ENCODE measurements at places on chromosomes 11 and 22.

DNA sequence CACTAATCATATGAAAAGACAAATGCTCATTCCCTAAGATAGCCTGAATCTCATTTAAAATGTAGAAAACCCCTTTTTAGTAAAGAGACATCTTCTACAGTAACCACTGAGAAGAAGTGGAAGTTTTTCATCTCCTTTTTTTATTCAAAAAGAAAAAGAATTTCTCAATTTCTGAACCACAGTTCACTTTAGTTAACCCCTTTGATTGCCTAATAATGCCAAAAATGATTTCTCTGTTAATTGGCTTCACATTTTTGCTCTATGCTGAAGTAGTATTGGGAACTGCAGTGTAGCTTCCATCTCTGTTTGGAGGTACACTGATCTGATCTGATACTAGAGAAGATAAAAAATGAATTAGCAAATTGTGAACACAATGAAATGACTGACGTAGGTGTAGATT, 58.3 kb downstream of the CD44 start:
- DNase-seq, result no peak

DNA sequence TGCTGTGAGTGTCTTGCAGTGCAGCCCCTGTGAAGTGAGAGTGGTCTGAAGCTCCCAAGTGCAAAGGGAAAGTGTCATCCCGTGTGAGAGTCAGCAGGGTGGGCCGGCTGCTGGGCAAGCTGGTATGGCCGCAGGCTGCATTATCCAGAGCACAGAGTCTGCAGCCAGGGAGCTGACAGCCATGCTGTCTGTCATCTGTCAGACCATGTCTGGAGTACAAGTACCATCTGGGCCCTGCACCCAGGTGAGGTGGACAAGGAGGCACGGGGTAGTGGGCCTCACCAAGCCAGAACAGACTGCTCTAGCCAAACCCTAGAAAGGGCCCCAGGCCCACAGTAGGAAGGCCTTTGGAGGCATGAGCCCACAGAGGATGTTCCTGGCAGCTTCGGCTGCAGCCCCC, 20.2 kb downstream of the LMO1 start:
- no peak for DNase-seq

DNA sequence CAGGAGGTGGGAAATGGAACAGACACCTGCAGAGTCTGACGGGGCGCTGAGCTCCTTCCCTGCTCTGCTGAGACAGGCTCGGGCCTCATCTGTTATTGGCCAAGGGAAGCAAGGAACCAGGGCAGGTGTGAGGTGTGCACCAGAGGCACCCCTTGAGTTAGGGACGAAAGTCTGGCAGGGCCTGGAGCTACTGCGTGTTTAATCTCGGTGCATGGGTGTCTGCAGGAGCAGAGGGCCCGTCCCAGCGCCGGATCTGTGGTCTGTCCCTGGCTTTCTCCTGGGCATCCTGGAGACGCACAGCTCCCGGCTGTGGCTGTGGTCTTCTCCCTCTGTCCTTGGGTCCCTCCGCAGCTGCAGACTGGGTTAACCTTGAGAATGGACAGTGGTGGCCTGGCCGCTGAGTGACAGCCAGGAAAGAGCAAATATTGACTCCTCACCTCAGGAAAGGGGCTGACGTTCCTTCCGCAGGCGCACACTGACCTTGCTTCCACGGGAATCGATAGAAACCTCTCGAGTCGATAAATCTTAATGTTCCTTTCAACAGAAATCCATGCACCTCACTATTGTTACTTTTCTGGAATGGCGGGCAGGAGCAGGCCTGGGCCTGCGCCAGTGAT, 975.6 kb downstream of the BRD1 start:
- DNase-seq, result no peak

DNA sequence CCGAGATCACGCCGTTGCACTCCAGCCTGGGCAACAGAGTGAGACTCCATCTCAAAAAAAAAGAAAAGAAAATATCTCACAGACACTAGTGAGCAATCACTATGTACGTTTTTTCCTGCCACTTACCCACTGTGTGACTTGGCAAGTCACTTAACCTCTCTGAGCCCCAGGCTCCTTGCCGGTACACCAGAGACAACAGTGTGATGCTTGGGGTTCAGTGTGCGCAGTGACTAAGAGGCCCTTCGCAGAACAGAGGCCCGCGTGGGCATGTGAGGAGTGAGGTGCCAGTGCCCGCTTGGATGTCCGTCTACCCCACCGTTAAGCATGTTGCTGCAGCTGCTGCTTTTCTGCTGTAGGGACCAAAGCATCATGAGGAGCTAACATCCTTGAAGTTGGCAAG, 6.7 kb downstream of the OAF start:
- DNase-seq, result no peak

DNA sequence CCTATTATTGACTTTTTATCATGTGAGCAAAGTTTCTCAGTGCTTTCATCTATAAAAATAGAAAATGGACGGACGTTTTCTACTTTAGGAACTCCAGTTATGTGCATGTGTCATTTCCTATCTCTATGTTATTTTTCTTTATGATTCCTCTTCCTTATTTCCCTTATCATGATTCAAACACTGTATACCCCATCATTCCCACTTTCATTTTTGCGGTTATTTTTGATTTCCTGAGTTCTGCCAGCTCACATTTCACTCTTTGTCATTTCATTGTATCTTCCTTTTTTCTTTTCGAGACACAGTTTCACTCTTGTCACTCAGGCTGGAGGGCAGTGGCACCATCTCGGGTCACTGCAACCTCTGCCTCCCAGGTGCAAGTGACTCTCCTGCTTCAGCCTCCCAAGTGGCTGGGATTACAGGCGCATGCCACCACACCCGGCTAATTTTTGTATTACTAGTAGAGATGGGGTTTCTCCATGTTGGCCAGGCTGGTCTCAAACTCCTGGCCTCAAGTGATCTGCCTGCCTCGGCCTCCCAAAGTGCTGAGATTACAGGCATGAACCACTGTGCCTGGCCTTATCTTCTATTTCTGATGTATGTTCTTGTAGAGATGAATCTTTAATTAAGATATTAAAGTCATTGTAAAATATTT, 21.5 kb downstream of the C11orf58 start:
- DNase-seq, result no peak

GRCh38 chr11:126890561-126890960, 110.0 kb downstream of the KIRREL3 start:
- no peak for DNase-seq

DNA sequence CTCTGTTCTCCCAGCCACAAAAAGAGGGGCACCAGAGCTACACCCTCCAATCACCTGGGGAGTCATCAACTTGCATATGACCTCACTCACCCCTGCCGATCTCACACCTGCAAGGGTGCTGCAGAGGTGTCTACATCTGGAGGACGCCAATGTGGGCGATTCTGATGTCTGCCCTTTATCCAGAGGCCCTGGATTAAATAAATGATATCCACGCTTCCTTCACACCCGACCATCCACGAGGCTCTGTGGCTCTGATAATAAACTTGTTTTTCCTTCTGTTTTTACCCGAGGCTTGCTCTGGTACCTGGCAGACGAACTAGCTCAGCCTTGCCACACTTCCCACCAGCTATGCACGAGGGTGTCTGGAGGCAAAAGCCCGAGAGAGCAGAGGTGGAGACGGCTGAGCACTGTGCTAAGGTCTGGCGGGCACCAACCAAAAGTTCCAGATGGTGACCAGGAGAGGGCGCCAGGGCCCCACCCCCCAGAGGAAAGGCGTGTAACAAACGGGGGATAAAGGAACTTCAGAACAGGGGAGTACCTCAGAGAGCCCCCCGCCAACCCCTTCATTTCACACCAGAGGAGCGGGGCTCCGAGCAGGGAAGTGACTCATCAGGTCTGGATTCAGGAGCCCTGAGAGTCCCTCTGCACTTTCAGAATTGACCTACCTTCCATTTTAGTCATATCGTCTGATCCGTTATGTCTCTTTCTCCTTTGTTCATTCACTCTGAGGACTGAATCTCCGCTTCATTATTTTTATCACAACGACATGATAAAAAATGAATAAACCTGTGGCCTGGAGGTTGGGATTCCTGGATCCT, 13.5 kb downstream of the SCN3B start:
- no peak for DNase-seq

DNA sequence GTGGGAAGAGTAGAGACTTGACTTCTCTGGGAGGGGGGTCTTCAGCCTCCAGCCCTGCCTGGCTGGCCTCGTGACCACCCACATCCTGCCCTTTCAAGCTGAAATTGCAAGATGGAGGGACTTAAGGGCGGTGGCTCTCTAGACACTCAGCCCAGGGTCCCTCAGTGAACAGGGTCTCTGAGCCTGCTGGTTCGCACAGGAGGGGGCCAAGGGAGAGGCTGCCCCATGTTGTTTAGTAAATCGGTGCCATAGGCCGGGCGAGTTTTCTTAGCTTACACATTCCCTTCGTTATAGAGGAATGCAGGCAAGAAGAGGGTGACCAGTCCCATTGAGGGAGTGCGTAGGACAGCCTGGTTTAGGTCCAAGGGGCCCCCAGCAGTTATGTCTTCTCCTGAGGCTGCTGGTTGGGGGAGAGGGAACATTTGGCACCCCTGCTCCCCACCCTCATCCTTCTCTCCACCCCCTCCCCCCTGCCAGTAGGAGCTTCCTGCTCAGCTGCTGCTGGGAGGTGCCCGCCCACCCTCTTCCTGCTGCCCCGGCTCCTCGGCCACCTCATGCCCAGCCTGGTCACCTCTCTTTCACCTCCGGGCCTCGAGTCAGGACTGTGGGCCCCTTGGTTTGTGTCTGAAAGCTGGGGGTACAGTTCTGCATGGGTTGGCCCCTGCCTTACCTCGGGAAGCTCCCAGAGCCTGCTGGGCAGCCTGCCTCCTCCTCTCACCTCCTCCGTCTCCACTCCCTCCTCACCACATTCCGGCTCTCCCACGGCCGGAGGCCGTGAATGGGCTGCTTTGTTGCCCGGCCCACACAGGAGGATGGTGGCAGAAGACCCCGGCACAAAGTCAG, 3.9 kb downstream of the FRMD8 start:
- DNase-seq, result no peak

- DNase-seq, result peak; percentile 80
These were observed 5.0 kb downstream of the DGKZ start for GRCh38 chr11:46352063-46352841.

GRCh38 chr11:116109228-116109627, 605.0 kb upstream of the CADM1 start:
- no peak for DNase-seq

- DNase-seq, result no peak
These were observed 1181.6 kb downstream of the TBC1D22A start for GRCh38 chr22:47943729-47944700.

DNA sequence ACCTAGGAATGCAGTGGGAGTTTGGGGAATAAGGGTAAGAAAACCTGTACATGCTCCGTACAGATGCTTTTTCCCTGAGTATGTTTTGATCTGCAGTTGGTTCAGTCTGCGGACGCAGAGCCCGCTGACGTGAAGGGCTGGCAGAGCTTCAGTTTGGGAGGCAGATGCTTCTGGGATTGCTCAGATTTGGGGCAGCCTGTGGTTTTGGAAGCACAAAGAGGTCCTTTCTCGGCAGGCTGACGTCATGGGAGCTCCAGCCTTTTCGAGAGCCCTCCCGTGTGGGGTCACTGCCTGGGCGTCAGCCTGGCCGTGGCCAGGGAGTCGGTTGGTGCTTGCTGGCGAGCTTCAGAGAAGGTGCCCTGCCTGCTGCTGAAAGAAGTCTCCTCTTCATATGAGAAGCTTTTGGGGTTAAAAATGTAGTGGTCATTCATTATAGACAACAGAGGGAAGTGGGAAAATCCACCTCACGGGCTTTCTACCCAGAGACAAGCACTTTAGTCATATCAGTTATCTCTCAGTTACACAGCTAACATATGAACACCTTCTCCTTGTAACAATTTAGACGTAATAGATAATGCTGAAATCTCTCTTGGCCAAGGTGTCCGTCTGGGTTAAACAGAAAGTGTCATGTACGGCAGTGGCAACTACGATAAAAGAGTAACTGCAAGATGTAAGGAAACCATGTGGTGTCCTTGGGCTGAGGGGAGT, 26.8 kb downstream of the TPCN2 start:
- DNase-seq, result no peak

- DNase-seq, result no peak
These were observed 120.0 kb upstream of the BDNF start for GRCh38 chr11:27820249-27820648.

DNA sequence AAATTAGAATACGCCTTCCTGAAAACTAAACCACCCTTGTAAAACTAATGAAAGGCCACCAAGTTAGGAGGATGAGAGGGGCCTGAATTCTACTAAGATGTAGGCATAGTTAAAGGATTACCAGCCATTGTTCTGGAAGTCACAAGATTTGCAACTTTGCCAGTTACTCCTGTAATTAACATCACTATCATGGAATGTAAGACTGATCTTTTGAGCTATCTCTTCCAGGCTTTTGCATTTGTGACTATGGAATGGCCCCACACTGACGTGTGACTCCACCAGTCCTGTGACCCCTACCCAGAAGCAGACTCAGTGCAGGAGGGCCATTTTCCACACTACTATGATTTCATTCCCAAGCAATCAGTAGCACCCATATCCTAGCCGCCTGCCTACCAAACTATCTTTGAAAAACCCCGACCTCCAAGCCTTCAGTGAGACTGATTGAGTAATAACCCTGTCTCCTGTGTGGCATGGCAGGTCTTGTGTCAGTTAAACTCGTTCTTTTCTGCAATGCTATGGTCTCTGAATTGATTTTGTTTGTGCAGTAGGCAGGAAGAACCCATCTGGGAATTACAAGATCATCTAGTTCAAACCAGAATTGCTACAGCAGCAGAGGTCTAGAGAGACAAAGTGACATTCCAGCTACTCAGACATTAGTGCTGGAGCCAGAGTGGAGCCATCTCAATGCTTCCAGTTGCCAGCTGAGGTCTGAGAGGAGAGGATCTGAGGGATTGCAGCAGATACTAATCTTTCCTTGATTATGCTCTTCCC, 1.9 kb upstream of the CTSF start:
- DNase-seq, result no peak

GRCh38 chr11:47179655-47179991, 2.9 kb upstream of the ARFGAP2 start:
- DNase-seq, result no peak

DNA sequence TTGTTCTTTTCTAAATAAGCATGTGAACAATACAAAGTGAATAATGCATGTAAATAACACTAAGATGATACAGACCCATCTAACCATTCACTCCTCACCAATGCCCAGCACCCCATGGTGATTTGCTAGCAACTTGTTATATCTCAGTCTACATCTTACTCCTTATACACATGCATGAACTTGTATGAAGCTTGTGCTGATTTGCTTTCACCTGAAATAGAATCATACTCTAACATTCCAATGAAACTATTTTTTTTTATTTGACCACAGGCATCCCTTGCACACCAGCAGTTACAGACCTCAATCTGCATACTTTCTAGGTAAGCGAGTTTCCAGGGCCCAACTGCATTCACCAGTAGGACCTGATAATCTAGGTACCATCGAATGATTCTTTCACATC, 873.6 kb downstream of the OPCML start:
- DNase-seq, result no peak

GRCh38 chr22:42307806-42308563, 37.5 kb upstream of the TCF20 start:
- DNase-seq, result no peak
